ENCODE measurements at places on chromosomes 12 and 14.
A peak's percentile ranks its signal among the peaks of the same experiment; 100 is the strongest.

- DNase-seq, result no peak
Measured at GRCh38 chr12:65499167-65499566, 220.7 kb downstream of the MSRB3 start.

GRCh38 chr14:92589213-92589852 is 75.8 kb downstream of the RIN3 start:
- DNase-seq, result peak; percentile 37

DNA sequence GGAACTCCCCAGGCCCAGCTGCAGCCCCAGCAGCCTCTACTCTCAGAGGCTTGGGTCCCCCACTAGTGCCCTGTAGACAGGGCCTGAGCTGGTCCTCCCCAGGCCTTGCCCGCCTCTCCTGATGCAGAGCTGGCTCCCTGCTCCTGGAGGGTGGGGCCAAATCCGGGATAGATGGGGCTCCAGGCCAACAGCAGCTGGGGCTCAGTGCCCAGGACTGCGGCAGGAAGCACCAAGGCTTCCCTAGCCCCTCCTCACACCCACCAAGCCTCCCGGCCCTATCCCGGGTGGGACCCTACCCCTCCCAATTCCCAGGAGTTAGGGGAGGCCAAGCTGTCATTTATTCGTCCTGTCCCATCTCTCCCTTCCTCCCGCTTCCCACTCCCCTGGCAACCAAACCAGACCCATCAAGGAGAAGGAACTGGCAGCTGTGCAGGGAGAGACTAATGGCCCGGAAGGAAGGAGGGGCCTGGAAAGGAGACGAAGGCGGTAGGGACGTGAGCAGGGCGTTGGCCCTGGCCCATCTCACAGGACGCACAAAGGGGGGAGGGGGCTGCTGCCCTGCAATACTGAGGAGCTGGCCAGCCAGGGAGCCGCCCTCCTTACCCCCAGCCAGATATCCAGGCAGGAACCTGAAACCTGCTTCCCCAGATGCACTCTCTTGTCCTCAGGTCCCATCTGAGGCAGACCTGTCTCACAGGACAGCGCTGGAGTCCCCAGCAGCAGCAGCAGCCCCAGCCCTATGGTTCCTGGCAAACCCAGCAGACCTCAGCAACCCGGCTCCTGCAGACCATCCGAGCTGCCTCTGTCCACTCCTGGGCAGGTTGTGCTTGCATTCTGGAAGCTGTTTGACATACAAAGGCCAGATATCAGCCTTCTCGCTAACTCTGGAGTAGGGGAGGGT is 1.6 kb upstream of the PRPH start:
- no peak for DNase-seq

DNA sequence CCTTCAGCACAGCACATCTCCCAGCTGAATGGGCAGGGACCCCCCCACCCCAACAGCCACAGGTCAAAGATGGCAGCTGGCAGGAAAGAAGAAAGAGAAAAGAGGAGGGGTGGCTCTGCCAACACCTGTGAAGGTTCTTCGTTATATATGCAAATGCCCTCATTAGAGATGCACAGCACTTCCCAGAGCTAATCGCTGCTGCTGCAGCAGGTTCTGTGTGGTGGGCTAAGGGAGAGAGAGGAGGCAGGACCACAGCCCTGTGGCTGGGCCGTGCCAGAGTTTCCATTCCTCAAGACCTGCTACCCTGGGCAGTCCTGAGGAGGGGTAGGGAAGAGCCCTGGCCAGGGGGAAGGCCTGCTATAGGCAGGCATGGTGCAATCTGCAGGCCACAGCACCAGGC is 28.7 kb downstream of the SMUG1 start:
- DNase-seq, result no peak

DNA sequence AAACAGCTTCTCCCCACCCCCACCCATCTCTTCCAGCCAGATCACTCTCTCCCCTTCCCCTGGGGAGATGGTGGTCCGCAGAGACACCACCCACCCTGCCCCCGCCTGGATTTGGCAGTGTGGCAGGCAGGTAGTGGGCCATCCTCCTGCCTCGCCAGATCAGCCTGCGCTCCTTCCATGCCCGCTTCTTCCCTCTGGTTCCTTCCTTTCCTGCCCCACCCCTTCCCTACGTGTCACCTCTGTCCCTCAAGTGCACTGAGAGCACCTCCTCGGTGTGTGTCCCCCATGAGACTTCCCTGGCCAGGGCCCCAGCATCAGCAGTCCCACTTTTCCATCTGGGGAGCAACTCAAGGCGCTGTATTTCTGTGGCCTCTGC is 632 bp downstream of the NYNRIN start:
- no peak for DNase-seq

DNA sequence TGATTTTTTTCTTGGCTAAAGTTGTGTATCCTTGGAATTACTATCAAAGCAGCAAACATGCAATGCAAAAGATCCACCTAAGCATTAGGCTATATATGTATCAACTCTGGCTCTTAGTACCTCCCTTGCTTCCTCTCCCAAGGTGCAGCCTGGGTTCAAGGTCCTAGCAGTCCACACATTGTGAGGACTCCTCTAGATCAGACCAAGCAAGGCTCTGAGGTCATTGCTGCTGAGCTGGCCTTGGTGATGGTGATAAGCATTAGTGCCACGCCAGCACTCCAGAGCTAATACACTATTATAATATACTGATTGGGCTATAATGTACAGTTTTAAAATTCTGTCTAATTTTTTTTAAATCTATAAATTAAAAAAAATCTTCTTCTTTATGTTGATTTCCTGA is 196.9 kb upstream of the BTG1 start:
- DNase-seq, result no peak
